ENCODE measurements at places on chromosomes 2 and 18.
A peak's percentile ranks its signal among the peaks of the same experiment; 100 is the strongest.

DNA sequence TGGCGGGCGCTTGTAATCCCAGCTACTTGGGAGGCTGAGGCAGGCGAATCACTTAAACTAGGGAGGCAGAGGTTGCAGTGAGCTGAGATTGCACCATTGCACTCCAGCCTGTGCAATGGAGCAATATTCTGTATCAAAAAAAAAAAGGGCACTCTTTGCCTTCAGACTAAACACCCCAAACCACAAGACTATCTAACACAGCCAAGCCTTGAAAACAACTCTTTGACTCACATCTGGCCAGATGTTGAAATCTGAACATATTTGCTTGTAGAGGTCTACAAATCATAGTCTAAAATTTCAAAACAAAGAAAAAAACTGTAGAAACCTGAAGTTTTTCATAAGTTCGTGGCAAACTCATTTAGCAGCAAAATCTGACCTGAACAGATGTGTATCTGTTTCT lies 94.9 kb downstream of the FAM161A start:
- no peaks in the 10 kb centered on the region for H3K4me1 ChIP-seq
- no peak overlapping the region for H3K4me3 ChIP-seq
- no peak overlapping the region for H3K27ac ChIP-seq
- DNase-seq, result no peak

- no peak overlapping the region for H3K27ac ChIP-seq
- H3K4me3 ChIP-seq, result no peak overlapping the region
- H3K4me1 ChIP-seq, result no peaks in the 10 kb centered on the region
- H3K36me3 ChIP-seq, result no peaks in the 10 kb centered on the region
- no peaks in the 10 kb centered on the region for H3K27me3 ChIP-seq
- DNase-seq, result no peak
These were observed 380.6 kb downstream of the FBXO15 start for GRCh38 chr18:73766910-73767515.

- H3K27me3 ChIP-seq, result no peaks in the 10 kb centered on the region
- no peak overlapping the region for H3K4me3 ChIP-seq
- H3K27ac ChIP-seq, result peak overlapping the region; percentile 66
- H3K36me3 ChIP-seq, result no peaks in the 10 kb centered on the region
- peaks cover 31% of the 10 kb centered on the region for H3K4me1 ChIP-seq
These were observed 41.1 kb downstream of the UPP2 start for GRCh38 chr2:158142568-158143332.

GRCh38 chr2:37146062-37146461 lies 10.7 kb downstream of the EIF2AK2 start:
- H3K27me3 ChIP-seq, result no peaks in the 10 kb centered on the region
- H3K4me1 ChIP-seq, result peaks cover 9% of the 10 kb centered on the region
- no peak overlapping the region for H3K27ac ChIP-seq
- no peak for DNase-seq
- peaks cover 2% of the 10 kb centered on the region for H3K36me3 ChIP-seq
- no peak overlapping the region for H3K4me3 ChIP-seq

- no peak for DNase-seq
- no peaks in the 10 kb centered on the region for H3K27me3 ChIP-seq
- H3K4me3 ChIP-seq, result no peak overlapping the region
These were observed 59.1 kb downstream of the MAP3K20 start for GRCh38 chr2:173134703-173135102.

GRCh38 chr18:3458378-3458777 lies 8.4 kb downstream of the TGIF1 start:
- H3K4me1 ChIP-seq, result peaks cover 44% of the 10 kb centered on the region
- no peak overlapping the region for H3K27ac ChIP-seq
- peaks cover 7% of the 10 kb centered on the region for H3K36me3 ChIP-seq

DNA sequence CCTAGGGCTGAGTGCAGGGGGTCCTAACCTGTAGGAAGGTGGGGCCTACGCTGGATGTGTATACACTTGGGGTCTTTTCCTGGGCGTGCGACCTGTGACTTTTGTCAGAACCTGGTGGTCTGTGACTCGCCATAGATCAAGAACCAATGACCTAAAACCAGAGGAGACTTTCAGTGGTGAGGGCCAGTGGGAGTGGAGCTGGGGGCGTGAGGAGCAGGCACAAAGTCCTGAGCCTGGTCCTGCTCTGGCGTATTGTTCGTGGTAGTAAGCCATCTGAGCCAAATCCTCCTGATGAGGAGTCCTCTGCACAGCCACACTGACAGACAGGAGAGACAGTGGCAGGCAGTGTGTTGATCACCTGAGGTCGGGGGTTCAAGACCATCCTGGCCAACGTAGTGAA lies 8.9 kb downstream of the INPP4A start:
- no peak overlapping the region for H3K27ac ChIP-seq
- no peaks in the 10 kb centered on the region for H3K36me3 ChIP-seq
- H3K4me3 ChIP-seq, result no peak overlapping the region
- H3K27me3 ChIP-seq, result no peaks in the 10 kb centered on the region
- DNase-seq, result no peak

GRCh38 chr2:168135630-168136029 lies 111.8 kb downstream of the STK39 start:
- no peaks in the 10 kb centered on the region for H3K36me3 ChIP-seq
- no peak overlapping the region for H3K4me3 ChIP-seq
- no peaks in the 10 kb centered on the region for H3K4me1 ChIP-seq

DNA sequence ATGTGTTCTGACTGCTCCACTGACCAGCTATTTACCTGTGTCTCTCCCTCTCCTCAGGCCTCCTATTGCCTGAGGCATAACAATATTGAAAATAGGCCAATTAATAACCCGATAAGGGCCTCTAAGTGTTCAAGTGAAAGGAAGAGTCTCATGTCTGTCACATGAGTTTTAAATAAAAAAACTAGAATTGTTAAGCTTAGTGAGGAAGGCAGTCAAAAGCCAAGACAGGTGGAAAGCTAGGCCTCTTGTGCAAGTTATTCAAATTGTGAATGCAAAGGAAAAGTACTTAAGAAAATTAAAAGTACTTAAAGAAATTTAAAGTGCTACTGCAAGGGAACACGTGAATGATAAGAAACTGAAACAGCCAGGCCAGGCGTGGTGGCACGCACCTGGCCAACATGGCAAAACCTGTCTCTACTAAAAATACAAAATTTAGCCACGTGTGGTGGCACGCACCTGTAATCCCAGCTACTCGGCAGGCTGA lies 44.9 kb upstream of the TAF4B start:
- no peaks in the 10 kb centered on the region for H3K4me1 ChIP-seq
- DNase-seq, result no peak
- H3K27me3 ChIP-seq, result no peaks in the 10 kb centered on the region
- H3K36me3 ChIP-seq, result no peaks in the 10 kb centered on the region
- H3K27ac ChIP-seq, result no peak overlapping the region
- H3K4me3 ChIP-seq, result no peak overlapping the region

GRCh38 chr18:35696307-35696706 lies 114.8 kb downstream of the GALNT1 start:
- H3K36me3 ChIP-seq, result no peaks in the 10 kb centered on the region
- H3K4me3 ChIP-seq, result no peak overlapping the region
- no peaks in the 10 kb centered on the region for H3K27me3 ChIP-seq
- H3K27ac ChIP-seq, result no peak overlapping the region
- no peak for DNase-seq

GRCh38 chr2:100882645-100883613 lies 63.0 kb downstream of the NPAS2 start:
- DNase-seq, result peak; percentile 49
- H3K36me3 ChIP-seq, result no peaks in the 10 kb centered on the region
- H3K4me3 ChIP-seq, result no peak overlapping the region
- H3K27me3 ChIP-seq, result no peaks in the 10 kb centered on the region

- peaks cover 5% of the 10 kb centered on the region for H3K4me1 ChIP-seq
- no peaks in the 10 kb centered on the region for H3K36me3 ChIP-seq
- DNase-seq, result no peak
- no peak overlapping the region for H3K27ac ChIP-seq
- H3K27me3 ChIP-seq, result no peaks in the 10 kb centered on the region
- no peak overlapping the region for H3K4me3 ChIP-seq
These were observed 3.8 kb downstream of the SOCS6 start for GRCh38 chr18:70292628-70293027.

DNA sequence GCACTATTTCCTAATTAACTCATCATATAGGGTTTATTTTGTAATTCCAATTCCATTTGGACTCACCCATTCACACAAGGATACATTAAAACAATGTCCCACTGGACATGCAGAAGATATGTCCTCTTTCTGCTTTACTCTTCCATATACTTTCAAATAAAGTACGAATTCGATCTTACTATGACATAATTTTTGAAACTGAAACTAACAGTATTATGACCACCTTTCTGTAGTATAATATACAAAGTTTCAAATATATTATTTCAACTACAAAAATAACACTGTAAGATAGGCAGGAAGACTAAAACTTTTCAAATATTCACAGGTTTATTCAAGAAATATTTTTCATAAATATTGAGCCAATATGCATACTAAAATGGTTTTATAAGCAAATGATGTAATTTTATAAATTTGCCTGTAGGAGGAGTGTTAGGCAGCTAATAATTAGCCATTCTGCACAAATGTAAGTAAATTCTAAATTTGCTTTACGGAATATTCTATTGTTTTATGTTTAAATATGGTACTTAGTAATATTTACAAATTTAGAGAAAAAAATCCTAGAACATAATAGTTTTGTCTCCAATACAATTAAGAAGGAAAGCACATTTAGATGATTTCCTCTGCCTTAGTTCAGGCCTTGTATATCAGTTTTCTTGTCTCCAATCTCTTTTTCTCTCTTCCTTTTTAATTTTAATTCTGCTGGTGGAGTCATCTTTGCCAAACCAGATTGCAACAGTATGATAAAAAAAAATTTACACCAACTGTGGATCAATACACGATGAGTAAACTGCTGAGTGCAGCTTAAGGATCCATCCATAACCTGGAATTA lies 85.9 kb downstream of the CERKL start:
- H3K27ac ChIP-seq, result no peak overlapping the region
- H3K4me1 ChIP-seq, result no peaks in the 10 kb centered on the region
- no peaks in the 10 kb centered on the region for H3K36me3 ChIP-seq
- no peaks in the 10 kb centered on the region for H3K27me3 ChIP-seq
- no peak for DNase-seq
